ENCODE measurements at places on chromosomes 3 and 15.

DNA sequence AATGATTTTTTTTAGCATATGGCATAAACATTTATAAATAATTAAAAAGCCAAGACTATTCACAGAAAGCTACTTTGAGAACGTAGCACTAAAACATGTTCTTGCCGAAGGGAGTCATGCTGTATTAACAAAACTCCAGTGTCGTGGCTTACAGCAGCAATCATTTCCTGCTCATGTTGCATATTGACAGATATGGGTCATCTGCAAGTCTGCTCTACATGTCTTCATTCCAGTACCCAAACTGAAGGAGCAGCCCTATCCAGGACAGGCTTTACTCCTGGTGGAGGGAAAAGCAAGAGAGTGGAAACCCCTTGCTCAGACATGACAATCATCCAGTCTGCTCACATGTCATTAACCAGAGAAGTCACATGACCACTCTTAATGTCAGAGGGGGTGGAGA, 87.6 kb downstream of the NEK11 start:
- DNase-seq, result no peak

GRCh38 chr3:52122491-52122890, 31.7 kb downstream of the POC1A start:
- DNase-seq, result no peak

DNA sequence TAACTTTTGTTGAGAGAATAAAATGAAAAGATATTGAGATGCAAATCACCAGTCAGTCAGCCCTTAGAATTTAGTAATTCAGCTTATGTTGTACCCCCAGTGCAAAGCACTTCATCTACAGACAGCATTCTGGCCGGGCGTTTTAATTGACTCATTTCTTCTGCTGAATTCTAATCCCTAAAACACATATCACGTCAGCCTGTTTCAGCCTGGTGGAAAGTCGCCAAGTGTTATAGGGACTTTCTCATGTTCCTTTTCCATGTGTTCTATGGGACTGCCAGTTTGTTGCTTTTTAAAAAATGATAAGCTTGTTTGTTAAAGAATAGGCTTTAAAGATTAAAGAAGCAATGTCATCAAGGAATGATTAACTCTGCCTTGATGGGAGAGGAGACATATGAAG, 169.7 kb upstream of the BFSP2 start:
- DNase-seq, result no peak

- DNase-seq, result no peak
Measured at GRCh38 chr3:106945435-106945834, 431.8 kb upstream of the CCDC54 start.

DNA sequence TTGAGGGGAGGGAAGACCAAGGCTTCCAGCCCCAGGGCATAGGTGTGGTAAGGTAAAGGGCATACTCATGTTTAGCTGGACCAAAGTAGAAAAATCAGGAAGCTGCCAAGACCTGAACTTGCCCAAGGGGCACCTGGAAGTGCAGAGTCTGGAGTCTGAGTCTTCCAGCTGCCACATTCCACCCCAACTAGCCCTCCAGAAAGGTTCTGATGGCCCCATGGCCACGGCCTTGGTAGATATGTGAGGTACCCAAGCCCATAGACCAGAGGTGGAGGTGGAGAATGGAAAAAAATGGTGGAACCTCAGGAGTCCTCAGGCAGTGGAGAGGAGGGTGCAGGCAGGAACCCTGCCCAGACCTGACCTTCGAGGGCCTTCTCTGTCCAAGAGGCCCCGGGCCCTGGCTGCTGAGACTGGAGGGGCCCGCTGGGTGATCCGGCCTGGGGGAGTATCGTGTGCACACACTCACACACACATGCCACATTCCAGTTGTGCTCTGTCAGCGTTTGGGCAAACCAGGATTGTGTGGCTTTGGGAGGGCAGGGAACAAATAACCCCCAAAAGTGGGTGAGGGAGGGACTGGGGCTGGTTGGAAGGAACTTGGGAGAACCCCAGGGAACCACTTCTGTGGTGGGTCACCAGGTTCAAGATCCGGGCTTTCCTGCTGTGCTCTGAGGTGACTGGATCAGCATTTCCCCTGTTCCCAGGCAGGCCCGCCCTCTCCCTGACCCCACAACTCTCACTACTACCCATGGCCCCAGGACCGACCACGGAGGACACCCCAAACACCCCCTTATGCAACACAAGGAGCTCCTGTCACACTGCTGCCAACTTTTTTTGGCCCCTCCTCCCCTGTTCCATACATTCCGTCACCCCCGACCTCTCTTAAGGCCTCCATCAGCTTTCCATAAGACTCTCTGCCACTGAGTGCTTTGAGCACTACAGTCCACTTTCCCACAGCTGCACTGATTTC, 11.6 kb downstream of the MYL3 start:
- DNase-seq, result no peak

DNA sequence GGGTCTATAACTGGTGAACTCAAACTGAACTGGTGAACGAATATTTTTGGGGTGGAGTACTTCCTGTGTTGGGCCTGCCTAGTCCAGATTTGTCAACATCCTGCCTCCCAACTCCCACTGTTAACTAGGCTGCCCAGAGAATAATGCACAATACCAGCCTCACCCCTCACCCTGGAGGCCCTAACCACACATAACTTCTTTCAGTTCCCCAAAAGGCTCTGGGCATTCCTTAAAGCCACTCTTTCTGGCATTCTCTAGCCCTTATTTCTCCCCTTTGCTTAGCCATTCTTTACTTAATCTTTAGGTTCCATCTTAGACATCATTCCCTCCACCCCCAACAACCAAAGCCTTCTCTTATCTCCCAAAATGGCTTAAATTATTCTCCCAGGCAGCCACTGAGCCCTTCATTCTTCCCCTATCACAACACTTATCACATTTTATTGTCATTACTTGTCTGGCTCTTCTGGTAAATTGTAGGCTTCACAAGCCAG, 9.1 kb upstream of the SEC11A start:
- DNase-seq, result no peak

DNA sequence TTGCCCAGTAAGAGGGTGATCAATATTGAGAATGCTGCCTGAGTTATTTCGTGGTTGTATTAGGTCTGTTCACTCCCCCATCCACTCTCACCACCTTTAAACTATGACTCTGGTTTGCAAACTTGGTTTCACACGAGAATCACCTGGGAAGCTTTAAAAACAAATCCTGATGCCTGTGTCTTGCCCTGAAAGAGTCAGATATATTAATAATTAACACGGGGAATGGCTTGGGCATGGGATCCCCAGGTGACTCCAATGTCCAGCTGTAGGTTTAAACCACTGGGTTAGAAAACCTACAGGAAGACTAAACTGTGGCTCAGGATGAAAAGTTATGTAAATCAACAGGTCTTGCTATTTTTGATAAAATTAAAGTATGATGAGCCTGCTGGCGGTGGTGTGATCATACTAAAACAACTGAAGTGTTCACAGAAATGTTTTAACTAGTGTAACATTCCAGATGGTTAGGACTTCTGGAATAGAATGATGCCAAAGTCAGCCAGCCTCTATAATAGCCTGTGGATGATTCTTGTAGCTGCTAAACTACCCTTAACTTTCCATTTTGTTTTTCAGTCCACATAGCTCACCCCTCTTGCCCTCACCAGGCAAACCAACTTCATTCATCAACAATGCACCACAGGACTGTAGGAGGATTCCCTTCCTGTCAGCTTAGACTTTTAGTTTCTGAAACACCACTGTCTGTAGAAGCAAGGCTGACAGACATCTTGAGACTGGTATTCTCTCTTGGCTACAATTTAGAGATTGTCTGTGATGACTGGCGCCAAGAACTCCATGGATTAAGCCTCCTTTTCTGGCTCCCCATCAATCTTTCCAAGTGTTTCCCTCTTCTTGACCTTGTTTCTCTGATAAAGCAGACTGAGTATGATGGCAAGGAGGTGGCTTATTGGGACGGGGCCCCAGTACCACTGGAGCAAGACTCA, 119.1 kb upstream of the ADAMTS9 start:
- DNase-seq, result no peak

DNA sequence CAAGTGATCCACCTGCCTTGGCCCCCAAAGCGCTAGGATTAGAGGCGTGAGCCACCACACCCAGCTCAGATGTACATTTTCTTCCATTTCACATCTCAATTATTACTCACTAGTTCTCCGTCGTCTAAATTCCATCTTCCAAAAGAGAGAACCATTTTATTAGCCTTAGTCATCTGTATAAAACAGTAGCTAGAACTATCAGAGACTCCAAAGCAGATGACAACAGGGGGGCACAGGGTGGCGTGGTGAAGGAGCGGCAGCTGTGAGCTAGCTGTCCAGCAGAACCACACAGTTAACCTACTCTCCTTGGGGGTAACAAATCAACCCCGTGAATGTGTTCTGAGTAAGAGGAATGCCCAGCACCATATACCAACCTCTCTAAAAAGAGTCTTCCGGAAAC, 7.1 kb downstream of the SLC25A20 start:
- DNase-seq, result no peak

GRCh38 chr15:69871511-69872134, 226.1 kb downstream of the TLE3 start:
- no peak for DNase-seq

GRCh38 chr3:129051871-129052340, 8.7 kb upstream of the GP9 start:
- DNase-seq, result no peak

- DNase-seq, result no peak
Measured at GRCh38 chr3:15044326-15044725, 20.8 kb downstream of the MRPS25 start.

DNA sequence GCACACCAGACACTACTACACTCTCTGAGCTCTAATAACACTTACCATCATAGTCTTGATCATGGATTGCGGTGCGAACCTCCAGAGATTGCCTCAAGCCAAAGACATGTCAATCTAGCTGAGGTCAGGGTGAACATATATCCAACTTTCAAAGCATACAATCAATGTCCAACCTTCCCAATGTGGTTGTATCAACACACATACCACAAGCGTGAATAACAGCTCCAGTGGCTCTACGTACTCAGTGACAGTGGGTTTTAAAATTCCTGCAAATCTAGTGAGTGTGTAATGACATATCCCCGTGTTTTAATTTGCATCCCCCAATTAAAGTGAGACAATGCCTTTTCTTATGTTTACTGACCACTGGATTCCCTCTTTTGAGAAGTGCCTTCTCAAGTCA, 29.6 kb downstream of the SFMBT1 start:
- no peak for DNase-seq

GRCh38 chr3:54259636-54260035, 137.3 kb downstream of the CACNA2D3 start:
- DNase-seq, result no peak

- DNase-seq, result no peak
Measured at GRCh38 chr3:48477959-48478520, 25.9 kb downstream of the SHISA5 start.

- no peak for DNase-seq
Measured at GRCh38 chr15:52391069-52391468, 95.5 kb upstream of the MYO5C start.

DNA sequence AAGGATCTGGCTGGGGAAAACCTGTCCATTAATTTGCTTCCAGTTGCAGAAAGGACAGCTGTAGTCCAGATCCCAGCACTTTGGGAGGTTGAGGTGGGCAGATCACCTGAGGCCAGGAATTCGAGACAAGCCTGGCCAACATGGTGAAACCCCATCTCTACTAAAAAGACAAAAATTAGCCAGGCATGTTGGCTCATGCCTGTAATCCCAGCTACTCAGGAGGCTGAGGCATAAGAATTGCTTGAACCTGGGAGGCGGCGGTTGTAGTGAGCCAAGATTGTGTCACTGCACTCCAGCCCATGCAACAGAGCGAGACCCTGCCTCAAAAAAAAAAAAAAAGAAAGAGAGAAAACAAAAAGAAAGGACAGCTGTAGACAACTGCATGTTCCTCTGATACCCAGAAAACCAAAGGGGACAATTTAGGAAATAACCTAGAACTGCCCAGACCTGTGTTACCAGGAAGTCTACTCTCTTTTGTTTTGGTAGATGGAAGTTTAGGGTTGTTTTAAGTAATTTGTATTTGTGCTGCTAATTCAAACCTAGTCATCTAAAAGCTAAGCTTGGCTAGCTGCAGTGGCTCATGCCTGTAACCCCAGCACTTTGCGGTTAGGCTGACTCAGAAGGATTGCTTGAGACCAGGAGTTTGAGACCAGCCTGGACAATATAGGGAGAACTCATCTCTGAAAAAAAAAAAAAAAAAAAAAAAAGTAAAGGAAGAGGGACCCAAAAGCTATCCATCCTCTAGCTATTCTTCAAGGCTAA, 22.7 kb downstream of the EXD1 start:
- DNase-seq, result no peak

GRCh38 chr15:25185791-25186190, 231.0 kb downstream of the SNRPN start:
- no peak for DNase-seq

- DNase-seq, result no peak
Measured at GRCh38 chr3:186612721-186613636, at the start of gene AHSG. Gene AHSG (plus strand): TSS chr3:186613060. CDS start chr3:186613142, 82 bp downstream.
